ENCODE measurements at places on chromosomes 16 and 17.
A peak's percentile ranks its signal among the peaks of the same experiment; 100 is the strongest.

- no peak for DNase-seq
Measured at GRCh38 chr16:72171236-72171635, 719 bp downstream of the PMFBP1 start.

DNA sequence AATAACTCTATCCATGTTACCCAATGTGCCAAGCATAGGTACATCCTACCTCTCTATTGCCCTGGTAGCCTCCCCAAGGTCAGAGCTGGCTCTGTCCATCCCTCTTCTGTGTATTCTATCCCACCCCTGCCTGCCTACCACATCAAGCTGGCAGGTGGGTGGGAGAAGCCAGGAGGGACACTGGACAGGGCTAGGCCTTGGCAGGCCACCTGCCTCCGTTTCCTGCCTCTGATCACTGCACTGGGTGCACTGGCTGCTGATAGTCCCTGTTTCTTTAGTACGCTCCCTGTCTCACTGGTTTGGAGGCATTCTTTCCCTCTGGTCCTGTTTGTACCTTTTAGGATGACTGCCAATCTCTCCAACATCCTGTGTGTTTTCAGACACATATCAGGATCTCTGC, 12.7 kb downstream of the TK2 start:
- no peak for DNase-seq

GRCh38 chr17:792277-792676, 10.1 kb downstream of the MRM3 start:
- no peak for DNase-seq

DNA sequence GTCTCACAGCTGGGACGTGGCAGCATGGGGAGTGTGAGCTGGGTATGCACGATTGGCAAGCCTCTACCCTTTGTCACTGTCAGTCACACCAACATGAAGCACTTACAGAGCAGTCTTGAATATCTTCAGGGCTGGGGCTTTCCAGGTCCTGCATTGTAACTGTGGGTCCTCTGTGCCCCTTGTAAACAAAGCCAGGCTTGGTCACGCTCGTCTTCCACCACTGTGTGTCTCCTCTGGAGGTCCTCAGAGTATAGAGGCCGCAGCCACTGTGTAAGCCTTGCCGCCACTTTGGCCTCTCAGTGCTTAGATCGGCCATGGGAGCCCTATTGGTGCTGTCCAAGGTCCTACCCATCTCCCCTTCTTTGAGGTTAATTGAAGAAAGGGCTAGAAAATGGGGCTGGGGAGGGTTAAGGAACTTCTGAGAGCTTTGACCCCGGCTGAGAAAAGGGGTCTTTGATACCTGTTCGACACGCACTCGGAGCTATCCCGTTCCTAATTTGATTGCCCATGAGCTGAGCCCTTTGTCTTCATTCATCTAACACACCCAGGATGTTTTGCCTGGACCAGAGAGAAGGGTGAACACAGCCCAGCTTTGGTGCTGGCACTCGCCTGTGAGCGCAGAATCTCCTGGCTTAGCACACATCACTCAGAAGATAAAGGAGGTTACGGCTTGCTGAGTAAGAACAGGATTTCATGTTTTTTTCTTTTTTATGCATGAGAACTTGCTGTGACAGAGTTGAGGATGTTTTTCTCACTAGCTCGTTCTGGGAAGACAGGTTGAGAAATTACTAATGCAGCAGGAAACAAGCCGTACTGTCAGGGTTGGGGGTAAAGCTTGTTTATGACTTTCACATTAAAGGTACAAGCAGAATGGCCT, 267.9 kb downstream of the CPPED1 start:
- no peak for DNase-seq

GRCh38 chr16:23768581-23768980, 13.8 kb downstream of the CHP2 start:
- no peak for DNase-seq

GRCh38 chr17:58184308-58184985, 8.1 kb upstream of the EPX start:
- DNase-seq = no peak

DNA sequence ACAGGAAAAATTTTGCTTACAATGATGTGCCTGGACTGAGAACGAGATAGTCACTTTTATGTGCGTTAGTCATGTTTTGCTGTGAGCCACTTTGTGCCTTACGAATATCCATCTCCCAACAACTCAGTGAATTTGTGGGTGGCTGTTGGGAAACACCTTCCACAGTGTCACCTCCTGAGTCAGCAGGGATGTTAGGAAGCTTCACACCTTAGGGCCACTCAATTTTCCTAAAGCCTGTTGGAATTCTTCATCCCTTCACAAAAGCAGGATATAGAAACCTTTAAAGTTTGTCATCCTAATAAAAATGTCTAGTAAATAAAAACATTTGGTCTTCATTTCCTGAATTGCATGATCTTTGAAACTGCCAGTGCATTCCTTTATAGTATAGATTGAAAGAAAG, 4.3 kb upstream of the KRTAP3-1 start:
- DNase-seq = no peak

- DNase-seq = no peak
Measured at GRCh38 chr16:56921571-56921970, 10.4 kb upstream of the HERPUD1 start.

DNA sequence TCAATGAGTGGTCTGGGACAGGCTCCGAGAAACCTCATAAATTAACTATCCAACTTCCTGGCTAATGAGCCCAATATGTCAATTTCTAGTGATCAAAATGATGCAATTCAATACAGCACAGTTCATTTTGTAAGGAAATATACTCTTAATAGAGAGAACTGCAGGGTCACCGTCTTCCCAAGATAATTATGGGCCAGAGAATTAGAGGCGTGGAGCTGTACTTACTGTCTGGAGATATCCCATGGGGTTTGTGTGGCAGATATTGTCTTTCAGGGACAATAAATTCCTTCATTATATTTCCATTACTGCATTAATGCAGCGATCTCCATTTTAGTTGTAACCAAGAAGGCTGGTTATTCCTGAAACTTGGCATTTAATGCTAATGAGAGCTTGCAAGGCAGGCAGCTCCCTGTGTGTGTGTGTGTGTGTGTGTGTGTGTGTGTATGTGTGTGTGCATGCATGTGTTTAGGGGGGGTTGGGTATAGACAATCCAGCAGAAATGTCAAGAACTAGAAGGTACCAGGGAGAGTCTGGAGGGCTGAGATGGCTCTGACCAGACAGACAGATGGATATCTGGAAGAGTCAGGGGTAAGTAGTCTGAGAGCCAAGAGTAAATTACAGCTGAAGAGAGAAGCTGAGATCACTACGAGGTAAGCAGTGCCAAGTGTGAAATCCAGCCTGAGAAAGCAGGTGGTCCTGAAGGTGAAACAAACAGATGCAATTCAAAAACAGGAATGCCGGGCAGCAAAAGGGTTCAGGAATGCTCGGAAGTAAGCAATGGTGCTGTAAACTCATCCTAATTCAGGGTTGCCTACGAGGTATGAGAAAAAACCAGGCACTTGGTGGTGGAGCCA, 393.0 kb downstream of the CA10 start:
- DNase-seq = no peak

GRCh38 chr16:84832488-84833143, 12.8 kb downstream of the CRISPLD2 start:
- no peak for DNase-seq

DNA sequence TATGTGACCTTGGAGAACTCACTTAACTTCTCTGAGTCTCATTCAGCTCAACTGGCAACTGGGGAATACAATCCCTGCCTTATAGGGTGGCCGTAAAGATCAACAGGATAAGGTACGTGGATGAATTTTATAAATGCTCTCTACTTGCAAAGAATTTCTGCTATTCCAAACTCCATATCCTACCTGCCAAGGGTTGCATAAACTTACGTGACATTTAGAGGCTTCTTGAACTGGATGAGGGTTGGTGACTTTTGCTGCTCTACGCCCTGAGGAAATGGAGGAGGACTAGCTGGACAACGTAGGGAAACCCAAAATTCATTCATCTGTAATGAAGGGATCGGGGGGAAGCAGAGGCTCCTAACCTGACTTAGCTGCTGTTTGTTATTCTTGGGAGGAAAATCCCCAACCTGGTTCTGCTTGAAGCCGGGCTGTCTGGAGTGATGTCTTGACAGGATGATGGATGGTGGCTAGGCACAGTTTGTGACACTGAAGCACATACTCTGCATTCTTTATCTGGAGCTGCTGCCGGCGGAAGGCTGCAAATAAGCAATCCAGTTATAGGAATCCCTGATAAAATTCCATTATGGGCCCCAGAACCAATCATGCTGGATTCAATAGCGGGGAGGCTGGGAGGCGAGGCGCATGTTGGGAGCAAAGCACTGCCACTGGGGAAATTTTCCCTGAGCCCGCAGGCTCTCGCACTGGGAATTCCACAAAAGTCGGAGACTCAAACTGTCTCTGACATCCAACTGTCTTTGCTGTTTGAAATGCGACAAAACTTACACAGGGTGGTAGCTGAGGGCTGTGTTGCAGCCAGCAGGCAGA, 94.7 kb upstream of the SDK2 start:
- no peak for DNase-seq

DNA sequence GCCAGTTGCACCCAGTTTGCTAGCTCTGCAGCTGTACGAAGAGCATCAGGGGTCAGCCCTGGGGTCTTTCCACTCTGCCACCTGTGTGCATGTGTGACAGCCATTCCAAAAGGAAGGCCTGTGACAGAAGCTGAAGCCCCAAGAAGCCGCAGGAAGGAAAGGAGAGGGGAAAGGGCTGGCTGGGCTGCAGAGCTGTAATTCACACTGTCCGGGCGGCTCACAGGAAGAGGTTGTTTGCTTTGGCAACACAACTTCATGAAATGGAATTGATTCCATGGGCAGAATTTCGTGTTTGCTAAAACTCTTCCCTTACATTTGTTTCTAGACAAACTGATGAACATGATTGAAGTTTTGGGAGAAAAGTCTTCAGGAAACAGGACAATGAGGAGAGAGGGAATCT, 14.8 kb downstream of the TMEM204 start:
- no peak for DNase-seq

DNA sequence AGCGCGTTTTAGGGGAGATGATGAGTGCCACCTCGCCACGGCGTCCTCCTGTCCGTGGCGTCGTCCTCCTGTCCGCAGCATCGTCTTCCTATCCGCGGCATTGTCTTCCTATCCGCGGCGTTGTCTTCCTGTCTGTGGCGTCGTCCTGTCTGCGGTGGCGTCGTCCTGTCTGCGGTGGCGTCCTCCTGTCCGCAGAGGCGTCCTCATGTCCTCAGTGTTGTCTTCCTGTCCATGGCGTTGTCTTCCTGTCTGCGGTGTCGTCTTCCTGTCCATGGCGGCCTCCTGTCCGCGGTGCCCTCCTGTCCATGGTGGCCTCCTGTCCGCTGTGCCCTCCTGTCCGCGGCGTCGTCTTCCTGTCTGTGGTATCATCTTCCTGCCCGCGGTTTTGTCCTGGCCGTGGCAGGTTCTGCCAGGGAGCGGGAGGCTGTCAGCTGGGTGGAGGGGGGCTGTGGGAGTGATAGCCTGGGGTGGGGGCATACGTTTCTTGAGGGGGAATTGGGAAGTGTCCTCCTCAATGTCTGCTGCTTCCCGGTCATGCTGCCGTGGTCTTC, 30.9 kb downstream of the TBCD start:
- no peak for DNase-seq

- no peak for DNase-seq
Measured at GRCh38 chr17:4849011-4849536, 15.9 kb downstream of the MINK1 start.

GRCh38 chr16:88200896-88201185, 181.9 kb upstream of the ZNF469 start:
- DNase-seq = no peak

DNA sequence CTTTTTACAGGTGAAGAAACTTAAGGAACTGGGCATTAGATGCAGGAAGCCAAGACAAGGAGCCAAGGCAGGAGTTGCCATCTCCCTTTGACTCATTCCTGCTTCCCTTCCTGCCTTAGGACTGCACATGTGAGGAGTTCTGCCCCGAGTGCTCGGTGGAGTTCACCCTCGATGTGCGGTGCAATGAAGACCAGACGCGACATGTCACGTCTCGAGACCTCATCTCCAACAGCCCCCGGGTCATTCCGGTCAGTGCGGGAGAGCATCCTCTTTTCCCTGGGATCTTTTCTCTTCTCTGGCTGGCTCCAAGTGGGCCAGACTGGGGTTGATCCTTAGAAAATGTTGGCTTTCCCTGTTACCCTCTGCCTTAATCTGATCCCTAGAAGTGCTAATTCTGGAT, 6.6 kb downstream of the POLR2C start:
- no peak for DNase-seq

DNA sequence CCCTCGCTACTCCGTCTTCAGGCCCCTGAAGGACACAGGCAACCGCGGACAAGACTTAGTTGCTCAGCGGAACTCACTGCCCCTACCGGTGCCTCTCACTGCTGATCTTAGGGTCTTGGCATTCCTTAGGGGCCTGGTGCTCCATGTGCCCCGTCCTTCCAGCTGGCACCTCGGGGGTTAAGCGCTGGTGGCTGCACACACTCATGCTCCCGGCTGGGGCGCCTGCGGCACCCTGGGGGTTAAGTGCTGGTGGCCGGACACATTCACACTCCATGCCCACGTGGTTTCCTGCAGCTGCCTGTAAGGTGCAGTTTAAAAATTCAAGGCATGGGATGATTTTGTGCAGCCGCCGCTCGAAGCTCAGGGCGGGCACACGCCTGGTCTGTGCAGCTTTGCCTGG, 45.1 kb downstream of the BAIAP2 start:
- DNase-seq = no peak

GRCh38 chr16:28180655-28181460, 30.9 kb downstream of the XPO6 start:
- no peak for DNase-seq

DNA sequence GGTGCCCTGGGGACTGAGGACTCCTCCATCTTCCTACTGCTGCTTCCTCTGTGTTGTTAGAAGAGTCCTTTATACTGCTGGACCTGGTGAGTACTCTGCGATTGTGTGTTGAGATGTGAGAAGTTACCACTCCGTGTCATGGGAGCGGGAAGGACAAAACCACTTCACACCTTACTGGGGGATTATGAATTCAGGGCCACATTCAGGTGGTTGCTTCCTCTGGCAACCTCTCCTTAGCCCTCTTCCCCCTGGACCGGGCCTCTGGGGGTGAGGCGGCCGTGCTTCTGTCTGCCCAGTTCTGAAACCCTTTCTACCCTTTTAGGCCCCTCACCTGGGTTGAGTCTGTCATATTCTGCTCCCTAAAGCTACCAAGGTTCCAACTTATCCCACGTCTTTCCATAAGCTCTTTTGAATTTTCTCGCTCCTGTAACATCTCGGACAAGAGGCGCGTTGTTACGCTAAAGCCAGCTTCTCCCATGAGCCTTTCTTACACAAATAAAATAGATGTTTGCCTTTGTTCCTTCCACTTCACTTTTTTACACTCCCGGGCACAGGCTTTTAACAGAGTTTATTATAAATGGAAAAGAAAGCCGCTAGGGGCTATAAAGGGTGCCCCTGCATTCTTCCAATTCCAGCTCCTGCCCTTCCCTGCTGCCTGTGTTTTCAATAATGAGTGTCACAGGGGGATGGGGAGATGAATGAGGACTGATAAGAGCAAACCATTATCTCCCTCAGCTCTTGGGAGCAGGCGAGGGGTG, 20.7 kb upstream of the CDH13 start:
- no peak for DNase-seq

GRCh38 chr17:9115214-9116191, 94.2 kb downstream of the NTN1 start:
- DNase-seq = peak; percentile 32
